HuH-7.5 (cell line): ENCODE measurements at places on chromosomes 11 and 22.

GRCh38 chr11:14642873-14643696, 519 bp upstream of the PDE3B start:
- peak; percentile 32 for DNase-seq

- no peak for DNase-seq
Measured at GRCh38 chr11:76654298-76654851, 16.2 kb downstream of the LRRC32 start.

DNA sequence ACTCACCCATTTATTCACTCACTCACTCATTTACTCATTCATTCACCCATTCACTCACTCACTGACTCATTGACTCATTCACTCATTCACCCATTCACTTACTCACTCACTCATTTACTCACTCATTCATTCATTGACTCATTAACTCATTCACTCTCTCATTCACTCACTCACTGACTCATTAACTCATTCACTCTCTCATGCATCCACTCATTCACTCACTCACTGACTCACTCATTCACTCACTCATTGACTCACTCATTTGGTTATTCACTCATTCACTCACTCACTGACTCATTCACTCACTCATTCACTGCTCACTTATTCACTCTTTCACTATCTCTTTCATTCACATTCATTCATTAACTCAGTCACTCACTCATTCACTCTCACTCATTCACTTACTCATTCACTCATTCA, 2.5 kb upstream of the MUC5AC start:
- DNase-seq: no peak

DNA sequence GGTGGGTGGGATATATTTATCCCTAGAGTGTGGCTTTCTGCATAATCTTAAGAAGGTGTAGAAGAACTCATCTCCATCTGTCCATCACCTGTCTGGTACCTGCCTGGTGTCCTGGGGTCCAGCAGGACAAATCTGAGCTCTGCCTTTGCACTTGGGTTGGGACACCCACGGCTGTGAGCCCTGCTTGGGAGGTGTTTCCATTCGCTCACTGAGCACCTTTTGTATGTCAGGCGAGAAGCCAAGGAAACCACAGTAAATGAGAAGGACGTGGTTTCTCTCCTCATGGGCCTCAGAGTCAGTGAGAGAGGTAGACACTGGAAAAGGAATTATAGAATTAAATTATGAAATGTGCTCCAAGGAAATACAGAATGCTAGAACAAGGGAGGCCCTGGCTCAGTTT, 555.9 kb downstream of the MIAT start:
- DNase-seq: no peak

DNA sequence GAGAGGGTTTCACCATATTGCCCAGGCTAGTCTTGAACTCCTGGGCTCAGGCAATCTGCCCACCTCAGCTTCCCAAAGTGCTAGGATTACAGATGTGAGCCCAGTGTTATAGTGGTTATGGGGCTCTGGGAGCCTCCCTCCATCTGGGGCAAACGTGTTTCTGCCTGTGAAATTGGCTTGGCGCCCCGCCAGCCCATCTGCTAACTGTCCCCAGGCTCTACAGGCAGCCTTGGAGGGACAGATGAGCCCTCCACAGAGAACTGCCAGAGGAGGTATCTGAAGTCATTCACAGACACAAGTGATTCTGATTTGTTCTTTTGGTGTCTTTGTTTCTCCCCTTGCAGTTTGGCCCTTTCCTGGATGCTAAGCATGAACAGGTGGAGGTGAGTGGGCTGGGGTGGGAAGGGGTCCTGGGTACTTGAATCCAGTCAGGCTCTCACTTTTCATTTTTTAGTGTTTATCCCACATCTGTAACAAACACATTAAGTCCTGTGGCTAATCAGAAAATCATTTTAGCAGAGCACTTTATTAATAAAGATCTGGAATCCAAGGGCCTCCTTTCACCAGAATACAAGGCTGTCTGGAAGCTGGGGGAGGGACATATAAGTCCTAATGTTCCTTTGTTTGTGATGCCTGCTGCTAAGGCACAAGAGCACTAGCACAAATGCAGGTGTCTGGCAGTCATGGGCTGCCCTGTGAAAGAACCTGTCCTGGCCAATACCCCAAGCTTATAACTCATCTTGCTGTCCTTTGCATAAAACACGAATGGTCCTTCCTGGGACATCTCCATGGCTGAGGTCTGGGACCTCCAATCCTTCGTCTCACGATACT, 25.7 kb upstream of the CDC42EP2 start:
- no peak for DNase-seq

GRCh38 chr22:20825624-20826023, 33.0 kb downstream of the PI4KA start:
- DNase-seq: no peak

GRCh38 chr11:70594606-70595005, 196.3 kb downstream of the CTTN start:
- DNase-seq: no peak

DNA sequence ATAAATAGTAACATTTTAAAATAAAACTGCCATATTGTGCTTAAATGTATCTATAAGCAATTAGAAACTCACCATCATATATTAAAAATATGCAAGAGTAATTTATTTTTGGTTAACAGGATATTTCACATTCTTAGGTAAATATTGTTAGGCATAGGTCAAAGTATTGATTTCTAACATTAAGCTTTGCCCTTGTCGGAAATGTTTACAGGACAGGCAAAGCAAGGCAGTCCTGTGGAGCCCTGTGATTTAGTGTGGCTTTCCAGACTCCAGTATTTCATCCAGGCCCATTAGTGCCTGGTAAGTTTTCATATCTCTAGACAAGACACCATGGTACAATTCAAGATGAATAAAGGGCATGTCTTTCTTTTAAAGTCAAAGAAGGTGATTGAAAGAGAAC, 114.9 kb upstream of the LARGE1 start:
- DNase-seq: no peak

DNA sequence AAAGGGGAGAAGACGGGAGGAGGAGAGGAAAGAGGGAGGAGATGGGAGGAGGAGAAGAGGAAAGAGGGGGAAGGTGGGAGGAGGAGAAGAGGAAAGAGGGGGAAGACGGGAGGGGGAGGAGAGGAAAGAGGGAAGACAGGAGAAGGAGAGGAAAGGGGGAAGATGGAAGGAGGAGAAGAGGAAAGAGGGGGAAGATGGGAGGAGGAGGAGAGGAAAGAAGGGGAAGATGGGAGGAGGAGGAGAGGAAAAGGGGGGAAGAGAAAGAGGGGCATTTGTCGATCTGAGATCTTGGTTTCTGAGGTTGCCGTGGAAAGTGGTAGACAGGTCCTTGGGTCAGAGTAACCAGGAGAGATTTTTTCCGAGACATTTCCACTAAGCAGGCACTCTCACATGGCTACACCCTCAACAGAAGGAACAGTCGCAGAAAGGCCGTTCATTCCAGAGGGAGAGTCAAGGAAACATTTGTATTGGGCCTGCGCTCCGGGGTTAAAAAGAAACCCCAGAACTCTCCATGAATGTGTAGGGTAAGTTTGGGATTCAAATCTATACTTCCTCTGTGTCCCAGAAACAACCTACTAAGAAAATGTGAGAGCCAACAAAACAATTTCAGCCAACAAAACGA, 39.8 kb upstream of the CARS1 start:
- no peak for DNase-seq

- DNase-seq: no peak
Measured at GRCh38 chr11:60953781-60954180, 1.8 kb upstream of the SLC15A3 start.

GRCh38 chr22:48740086-48740730, 1087.5 kb downstream of the BRD1 start:
- no peak for DNase-seq

DNA sequence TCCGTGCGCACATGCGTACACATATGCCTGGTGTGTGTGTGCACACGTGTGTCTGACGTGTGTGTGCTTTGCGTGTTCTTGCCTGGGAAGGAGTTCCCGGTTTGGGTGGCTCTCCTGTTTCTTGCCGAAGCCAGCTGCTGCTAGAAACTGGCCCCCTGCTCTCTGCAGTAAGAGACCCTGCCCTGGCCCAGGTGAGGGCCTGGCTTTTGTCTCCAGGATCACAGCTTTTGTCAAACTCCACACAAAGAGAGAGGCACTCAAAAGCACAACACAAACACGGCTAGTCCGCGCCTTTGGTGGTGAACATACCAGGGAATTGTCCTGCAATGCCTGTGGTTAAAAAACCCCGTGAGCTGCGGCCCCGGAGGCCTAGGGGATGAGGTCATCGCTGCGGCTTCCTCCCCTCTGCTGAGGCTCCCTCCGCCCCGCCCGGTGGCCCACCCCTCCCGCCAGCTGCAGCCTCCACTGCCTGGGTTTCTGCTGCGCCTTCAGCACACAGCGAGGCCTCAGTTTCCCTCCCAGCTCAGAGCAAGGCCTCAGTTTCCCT, 88.9 kb downstream of the KCNQ1 start:
- DNase-seq: peak; percentile 61

DNA sequence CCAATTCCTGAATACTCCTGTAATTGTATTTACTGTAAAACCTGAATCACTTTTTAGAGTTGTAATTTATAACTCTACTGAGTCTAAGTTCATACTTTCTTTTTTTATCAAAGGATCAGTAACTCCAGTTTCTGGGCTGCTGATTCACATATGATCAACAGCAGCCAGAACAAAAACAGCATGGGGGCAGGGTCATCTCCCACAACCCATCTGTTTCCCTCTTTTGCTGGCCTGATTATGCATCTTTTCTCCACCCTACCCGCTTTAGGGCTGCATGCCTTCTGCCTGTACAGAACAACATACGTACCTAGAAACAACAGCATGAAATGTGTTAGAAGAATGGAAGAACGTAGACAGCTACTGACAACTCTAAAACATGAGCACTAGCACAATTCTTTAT, 76.0 kb downstream of the MRTFA start:
- DNase-seq: no peak

GRCh38 chr11:64804346-64805210, 1.6 kb upstream of the MAP4K2 start:
- DNase-seq: no peak
